ENCODE measurements at places on chromosomes 4 and X. TPM values are rescaled to one million over a fixed set of nuclear protein-coding genes. Genes with fewer than 3 reads are reported as not detected.

DNA sequence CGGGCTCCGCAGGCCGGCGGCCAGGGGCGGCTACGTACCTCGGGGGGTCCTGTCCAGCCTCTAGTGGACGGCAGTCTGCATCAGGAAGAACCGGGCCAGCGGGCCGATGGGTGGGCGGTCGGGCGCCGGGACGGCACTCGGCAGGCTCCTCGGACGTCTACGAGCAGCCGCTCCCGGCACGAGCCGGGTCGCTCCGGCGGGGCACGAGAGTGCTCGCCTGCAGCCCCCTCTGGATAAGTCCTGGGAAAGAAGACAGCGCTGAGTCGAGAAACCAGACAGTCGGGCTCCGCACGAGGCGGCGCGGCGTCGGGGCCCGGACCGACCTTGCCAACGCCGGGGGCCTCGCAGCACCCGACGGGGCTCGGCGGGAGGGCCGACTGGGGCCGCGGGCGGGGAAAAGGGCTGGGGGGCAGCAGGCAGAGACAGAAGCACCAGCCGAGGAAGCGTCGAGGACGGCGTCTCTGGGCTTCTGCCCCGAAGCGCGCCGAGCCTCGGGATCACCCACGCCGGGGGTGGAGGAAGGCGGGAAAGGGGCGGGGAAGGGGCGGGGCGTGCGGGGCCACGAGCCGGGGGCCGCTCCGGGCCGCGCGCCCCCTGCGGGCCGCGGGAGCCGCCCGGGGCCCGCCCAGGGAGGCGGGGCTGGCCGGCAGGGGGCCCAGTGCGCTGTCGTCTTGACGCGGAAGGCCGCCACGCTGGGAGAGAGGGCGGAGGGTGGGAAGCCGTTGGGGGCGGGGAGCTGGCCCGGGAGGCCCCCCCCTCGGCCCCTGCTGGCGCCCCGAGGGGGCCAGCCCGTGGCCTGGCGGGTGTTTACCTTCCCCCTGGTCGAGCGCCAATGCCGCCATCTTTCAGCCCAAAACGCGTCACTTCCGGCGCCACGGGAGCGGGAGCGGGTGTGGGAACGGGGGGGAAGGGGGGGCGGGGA lies 1.9 kb downstream of the KLHL15 start:
- no peaks in the 10 kb centered on the region for H3K4me1 ChIP-seq
- peak overlapping the region; percentile 96 for H3K27ac ChIP-seq
- no peaks in the 10 kb centered on the region for H3K27me3 ChIP-seq
- peak; percentile 95 for DNase-seq
- H3K36me3 ChIP-seq: no peaks in the 10 kb centered on the region
- H3K4me3 ChIP-seq: peak overlapping the region; percentile 80

- DNase-seq: no peak
- no peaks in the 10 kb centered on the region for H3K36me3 ChIP-seq
- H3K27ac ChIP-seq: no peak overlapping the region
These were observed 215.3 kb downstream of the HS6ST2 start for GRCh38 chrX:132743086-132743485.

DNA sequence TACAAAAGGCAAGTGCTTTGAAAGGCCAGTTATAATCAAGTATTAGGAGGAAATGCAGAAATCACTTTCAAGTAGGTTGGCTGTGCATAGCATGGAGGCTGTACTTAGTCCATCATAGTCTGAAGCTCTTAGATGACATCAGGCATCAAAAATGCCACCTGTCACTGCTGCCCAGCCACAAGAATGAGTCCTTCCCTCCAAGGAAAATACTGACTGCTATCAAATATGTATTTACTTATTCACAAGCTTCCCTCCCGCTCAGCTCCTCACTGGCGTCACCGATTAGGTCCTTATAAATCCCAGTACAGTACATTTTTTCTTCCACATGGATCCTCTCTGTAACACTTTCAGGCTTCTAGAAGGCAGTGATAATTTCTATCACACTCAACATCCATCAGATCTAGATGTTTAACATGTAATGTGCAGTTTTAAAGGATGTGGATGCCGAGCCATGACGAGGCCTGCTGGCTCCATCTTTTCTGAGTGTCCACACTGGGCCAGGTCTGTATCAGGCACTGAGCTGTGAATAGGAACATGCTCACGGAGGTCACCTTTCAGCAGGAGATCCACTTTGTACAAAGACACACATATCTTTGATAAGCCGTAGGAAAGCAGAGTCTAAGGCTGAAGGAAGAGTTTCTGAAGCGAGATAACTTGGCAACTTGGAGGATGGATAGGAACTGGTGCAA lies 121.9 kb downstream of the PALLD start:
- no peaks in the 10 kb centered on the region for H3K36me3 ChIP-seq
- H3K4me3 ChIP-seq: no peak overlapping the region
- no peaks in the 10 kb centered on the region for H3K4me1 ChIP-seq

DNA sequence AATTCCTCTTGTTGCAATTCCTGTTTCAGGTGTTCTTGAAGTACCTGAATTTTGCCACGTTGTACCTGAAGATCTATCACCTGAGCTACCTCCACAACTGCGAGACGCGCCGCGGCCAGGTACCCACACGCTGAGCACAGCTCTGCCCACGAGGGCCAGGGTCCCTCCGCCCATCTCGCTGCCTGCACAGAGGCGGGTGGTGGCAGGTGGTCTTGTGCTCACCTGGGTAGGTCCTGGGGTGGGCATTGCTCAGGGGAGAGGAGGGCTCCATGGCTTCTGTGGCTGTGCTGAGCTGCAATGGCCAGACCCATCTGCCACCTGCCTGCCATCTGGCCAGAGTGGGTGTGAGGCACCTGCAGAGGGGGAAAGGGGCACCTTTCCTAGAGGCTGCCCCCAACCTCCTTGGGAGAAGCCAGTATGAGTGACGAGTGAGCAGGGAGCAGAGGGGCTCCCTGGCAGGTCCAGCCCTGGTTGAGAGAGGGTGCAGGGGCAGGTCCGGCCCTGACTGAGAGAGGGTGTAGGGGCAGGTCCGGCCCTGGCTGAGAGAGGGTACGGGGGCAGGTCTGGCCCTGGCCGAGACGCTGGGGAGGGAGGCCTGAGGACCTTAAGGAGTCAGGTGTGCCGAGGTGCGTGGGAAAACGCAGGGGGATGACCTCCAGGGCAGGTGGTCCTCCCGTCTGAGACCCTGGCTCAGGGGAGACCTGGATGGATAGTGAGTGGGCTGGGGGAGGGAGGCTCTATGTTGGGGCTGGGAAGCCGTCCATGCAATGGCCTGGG lies 10.7 kb downstream of the PDE6B start:
- H3K27ac ChIP-seq: no peak overlapping the region
- peak; percentile 46 for DNase-seq
- no peaks in the 10 kb centered on the region for H3K4me1 ChIP-seq
- no peak overlapping the region for H3K4me3 ChIP-seq

GRCh38 chr4:155473420-155474095 lies 96.8 kb upstream of the MAP9 start:
- DNase-seq: no peak
- H3K36me3 ChIP-seq: no peaks in the 10 kb centered on the region
- no peak overlapping the region for H3K27ac ChIP-seq
- no peaks in the 10 kb centered on the region for H3K27me3 ChIP-seq
- no peak overlapping the region for H3K4me3 ChIP-seq
- peaks cover 28% of the 10 kb centered on the region for H3K4me1 ChIP-seq

DNA sequence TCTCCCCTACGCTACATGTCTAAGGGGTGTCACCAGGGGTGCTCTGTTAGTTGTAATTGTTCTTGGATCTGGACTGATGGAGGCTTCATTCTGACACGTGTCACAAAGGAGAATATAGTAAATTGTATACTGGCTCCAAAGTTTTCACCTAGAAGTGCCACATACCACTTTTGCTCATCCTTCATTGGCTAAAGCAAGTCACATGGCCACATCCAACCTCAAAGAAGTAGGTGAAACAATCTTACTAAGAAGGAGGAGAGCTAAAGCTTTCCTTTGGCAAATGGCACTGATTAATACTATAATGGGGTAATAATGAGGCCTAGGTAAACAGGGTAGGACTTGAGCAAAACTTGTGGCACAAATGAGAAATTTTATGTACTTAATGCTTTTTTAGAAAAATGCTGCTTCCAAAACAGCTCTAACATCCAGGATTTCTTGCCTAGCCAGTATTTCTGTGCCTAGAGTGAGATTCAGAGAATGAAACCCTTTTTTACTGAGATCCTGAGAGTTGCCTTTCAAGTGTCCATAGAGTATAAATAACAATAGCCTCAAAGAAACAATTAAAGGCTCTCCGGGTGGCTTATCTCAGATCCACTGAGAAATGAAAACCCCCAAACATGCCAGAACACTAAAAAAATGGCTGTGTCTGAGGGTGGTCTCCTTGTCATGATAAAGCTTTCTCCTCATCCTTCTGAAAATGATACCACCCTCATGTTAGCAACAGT lies 34.7 kb downstream of the NHS start:
- H3K27me3 ChIP-seq: no peaks in the 10 kb centered on the region
- no peak for DNase-seq
- no peak overlapping the region for H3K27ac ChIP-seq
- no peak overlapping the region for H3K4me3 ChIP-seq
- H3K4me1 ChIP-seq: no peaks in the 10 kb centered on the region

- H3K4me1 ChIP-seq: no peaks in the 10 kb centered on the region
- no peak overlapping the region for H3K27ac ChIP-seq
- H3K27me3 ChIP-seq: no peaks in the 10 kb centered on the region
- no peaks in the 10 kb centered on the region for H3K36me3 ChIP-seq
These were observed 262.8 kb downstream of the DKK2 start for GRCh38 chr4:106773076-106773905.

GRCh38 chr4:76736414-76736813 lies 161.5 kb downstream of the SOWAHB start:
- no peaks in the 10 kb centered on the region for H3K4me1 ChIP-seq
- no peak for DNase-seq
- peak overlapping the region; percentile 87 for H3K27ac ChIP-seq
- H3K4me3 ChIP-seq: no peak overlapping the region

- no peak overlapping the region for H3K27ac ChIP-seq
- no peaks in the 10 kb centered on the region for H3K27me3 ChIP-seq
- DNase-seq: no peak
- H3K4me3 ChIP-seq: no peak overlapping the region
These were observed 236.1 kb downstream of the OPHN1 start for GRCh38 chrX:68196939-68197791.

GRCh38 chrX:12981880-12982279 lies 7.0 kb downstream of the TMSB4X start:
- no peaks in the 10 kb centered on the region for H3K4me1 ChIP-seq
- no peaks in the 10 kb centered on the region for H3K27me3 ChIP-seq
- DNase-seq: no peak
- H3K36me3 ChIP-seq: no peaks in the 10 kb centered on the region

DNA sequence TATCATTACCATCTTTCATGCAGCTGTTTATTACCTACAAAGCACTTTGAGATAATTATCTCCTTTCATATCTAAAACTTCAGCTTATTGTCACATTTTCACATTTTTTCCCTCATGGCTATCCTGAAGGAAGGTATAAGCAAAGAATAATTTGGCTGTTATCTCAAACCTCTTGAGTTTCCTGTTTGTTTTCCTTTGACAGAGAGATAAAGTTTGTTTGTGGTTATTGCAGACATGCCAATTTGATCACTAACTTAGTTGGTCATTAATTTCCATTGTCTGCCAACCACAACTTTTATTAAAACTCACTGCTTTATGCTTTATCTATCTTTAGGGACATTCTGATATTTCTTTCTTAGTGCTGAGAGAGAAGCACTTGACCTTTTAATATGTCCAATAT lies 89.8 kb upstream of the SPANXB1 start:
- H3K27ac ChIP-seq: no peak overlapping the region
- no peaks in the 10 kb centered on the region for H3K27me3 ChIP-seq
- H3K4me1 ChIP-seq: no peaks in the 10 kb centered on the region
- H3K36me3 ChIP-seq: no peaks in the 10 kb centered on the region
- no peak overlapping the region for H3K4me3 ChIP-seq
- no peak for DNase-seq

DNA sequence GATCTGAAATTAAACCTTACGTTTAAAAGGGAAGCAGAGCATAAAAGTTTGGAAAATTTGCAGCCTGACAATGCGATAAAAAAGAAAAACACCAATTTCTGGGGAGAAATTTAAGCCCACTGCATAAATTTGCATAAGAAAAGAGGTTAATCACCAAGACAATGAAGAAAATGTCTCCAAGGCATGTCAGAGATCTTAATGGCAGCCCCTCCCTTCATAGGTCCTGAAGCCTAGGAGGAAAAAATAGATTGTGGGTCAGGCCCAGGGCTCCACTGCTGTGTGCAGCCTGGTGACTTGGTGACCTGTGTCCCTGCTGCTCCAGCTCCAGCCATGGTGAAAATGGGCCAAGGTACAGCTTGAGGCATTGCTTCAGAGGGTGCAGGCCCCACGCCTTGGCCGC lies 264.0 kb upstream of the CT83 start:
- DNase-seq: no peak
- no peak overlapping the region for H3K4me3 ChIP-seq
- H3K27me3 ChIP-seq: no peaks in the 10 kb centered on the region
- H3K27ac ChIP-seq: no peak overlapping the region
- no peaks in the 10 kb centered on the region for H3K4me1 ChIP-seq
- no peaks in the 10 kb centered on the region for H3K36me3 ChIP-seq

DNA sequence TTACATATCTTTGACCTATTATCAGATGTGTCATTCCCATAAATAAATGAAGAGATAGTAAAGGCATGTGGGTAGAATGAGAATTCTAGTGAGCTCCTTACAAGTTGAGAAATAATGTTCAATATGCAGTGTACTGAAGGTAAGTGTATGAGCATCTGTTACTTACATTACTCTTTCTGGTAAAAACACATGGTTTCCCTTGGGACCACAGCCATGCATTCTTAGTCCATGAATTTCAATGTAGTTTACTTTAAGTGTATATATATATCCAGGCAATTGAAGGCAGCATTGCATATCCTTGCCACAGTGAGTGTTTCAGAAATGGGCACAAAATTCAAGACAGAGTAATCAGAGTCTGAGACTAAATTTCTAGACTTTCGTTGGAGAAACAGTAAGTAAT lies 277.2 kb downstream of the CXXC4 start:
- H3K4me3 ChIP-seq: no peak overlapping the region
- H3K27me3 ChIP-seq: no peaks in the 10 kb centered on the region
- DNase-seq: no peak
- no peak overlapping the region for H3K27ac ChIP-seq
- H3K4me1 ChIP-seq: no peaks in the 10 kb centered on the region

GABRA4 gene
- total RNA-seq: 0.28 TPM

GNRHR gene
- total RNA-seq: not detected

MAP3K15 gene
- not detected for total RNA-seq

STBD1 gene
- 11.0 TPM for total RNA-seq

PAPSS1 gene
- total RNA-seq: 30.0 TPM

CFAP99 gene
- not detected for total RNA-seq

PAQR3 gene
- total RNA-seq: 32.1 TPM

PNCK gene
- total RNA-seq: 78.9 TPM

FRMD7 gene
- not detected for total RNA-seq

ADGRL3 gene
- 8.9 TPM for total RNA-seq

SERTM2 gene
- total RNA-seq: 4.1 TPM

TMEM271 gene
- not detected for total RNA-seq
